Stimulated activated CD4-positive, alpha-beta T cell treated with anti-CD3 and anti-CD28 coated beads, Interleukin-4, amount 100 ng/mL, for 1 hour (primary cell): ENCODE measurements at places on chromosomes 1 and 21.

DNA sequence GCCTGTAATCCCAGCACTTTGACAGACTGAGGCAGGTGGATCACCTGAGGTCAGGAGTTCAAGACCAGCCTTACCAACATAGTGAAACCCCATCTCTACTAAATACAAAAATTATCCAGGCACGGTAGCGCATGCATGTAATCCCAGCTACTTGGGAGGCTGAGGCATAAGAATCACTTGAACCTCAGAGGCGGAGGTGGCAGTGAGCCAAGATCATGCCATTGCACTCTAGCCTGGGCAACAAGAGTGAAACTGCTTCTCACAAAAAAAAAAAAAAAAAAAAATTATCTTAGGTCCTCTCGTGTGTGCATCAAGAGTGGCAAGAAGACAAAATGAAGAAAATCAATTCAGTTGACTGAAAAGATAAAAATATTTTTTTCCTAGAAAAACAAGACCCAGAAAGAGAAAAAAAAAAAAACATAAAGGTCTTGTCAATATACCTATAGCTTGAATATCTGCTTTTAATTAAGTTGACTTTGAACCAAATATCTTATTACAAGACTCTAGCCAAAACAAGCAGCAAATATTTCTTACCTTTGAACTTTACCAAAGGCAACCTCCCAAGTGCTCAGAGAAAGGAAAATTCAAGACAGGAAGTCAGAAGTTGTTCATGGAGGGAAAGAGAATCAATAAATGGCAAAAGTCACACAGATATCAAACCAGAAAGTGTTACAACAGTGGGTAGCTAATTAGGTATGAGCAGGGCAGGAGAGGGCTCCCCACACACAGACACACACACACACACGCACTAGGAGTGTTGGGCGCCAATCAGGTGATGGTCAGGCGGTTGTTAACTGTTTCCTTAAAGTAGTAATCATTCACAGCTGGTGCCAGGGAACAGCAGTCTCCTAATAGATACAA lies 29.6 kb downstream of the ITLN2 start:
- DNase-seq = no peak

- no peak for DNase-seq
Measured at GRCh38 chr1:60342569-60342968, 269.0 kb upstream of the C1orf87 start.

- DNase-seq = no peak
Measured at GRCh38 chr1:200242110-200243041, 167.5 kb downstream of the ZNF281 start.

DNA sequence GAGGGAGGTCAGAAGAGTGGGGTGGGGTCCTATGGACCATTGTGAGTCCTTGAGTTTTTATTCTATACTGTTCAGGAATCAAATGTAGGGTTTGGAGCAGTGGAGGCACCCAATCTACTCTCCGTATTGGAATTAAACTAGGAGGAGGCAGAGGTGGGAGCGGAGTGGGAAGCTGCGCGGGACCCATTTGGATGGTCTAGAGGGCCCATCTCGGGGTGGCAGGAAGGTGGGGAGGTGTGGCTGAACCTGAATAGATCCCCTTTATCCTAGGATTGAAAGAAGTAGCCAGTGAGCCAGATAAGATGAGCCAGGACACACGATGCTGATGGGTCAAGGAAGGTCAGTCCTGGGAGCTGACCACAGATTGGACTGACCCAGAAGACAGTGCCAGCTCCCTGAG lies 325.8 kb downstream of the AJAP1 start:
- DNase-seq = no peak

DNA sequence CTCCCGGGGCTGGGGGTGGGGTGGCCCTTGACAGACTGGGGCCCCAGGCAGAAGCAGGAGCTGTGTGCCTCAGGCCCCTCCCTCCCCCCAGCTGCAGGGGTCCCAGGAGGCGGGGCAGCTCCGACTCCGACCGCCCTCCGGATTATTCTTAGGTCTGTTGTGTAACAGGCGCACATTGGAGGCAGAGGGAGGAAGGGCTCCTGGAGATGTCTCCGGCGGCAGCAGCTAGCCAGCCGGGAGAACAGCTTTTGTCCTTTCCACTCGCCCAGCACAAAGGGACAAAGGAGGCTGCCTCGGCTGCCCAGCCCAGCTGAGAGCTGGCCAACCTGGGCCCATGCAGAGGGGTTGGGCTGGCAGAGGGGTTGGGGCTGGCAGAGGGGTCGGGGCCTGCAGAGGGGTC lies 29.7 kb upstream of the PLCH2 start:
- DNase-seq = no peak

- DNase-seq = no peak
Measured at GRCh38 chr1:246651012-246651695, 73.1 kb upstream of the SCCPDH start.

DNA sequence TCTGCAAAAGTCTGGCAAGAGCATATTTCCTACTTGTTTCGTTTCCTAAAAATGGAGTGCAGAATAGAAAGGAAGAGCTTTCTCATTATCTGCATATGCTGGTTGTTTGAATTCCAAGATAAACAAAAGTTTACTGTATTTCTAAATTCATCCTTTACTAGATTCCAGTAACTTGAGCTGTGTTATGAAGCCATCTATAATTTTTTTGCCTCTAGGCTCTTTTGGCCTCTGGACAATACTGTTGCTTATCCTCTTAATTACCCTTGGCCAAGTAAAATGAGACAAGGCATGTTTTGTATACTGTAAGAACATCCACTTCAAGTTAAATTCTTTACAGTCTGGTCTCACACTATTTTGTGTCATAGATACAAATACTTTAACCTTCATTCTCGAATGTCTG lies 45.6 kb upstream of the HFM1 start:
- DNase-seq = no peak

DNA sequence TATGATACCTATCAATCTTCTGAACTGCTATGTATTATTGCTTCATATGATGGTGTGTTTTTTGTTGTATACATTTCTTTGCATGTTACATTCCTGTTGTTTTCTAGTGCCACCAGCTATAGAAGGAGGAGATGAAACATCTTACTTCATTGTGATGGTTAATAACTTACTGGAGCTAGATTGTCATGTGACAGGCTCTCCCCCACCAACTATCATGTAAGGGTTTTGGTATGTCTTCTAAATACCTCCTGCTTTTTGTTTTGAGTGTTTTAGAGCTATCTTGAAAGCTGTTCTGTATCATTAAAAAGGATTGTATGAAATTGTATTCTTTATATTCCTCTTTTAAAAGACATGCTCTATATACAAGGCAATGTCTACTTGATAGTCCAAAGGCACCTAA lies 282.7 kb downstream of the HMCN1 start:
- DNase-seq = no peak

DNA sequence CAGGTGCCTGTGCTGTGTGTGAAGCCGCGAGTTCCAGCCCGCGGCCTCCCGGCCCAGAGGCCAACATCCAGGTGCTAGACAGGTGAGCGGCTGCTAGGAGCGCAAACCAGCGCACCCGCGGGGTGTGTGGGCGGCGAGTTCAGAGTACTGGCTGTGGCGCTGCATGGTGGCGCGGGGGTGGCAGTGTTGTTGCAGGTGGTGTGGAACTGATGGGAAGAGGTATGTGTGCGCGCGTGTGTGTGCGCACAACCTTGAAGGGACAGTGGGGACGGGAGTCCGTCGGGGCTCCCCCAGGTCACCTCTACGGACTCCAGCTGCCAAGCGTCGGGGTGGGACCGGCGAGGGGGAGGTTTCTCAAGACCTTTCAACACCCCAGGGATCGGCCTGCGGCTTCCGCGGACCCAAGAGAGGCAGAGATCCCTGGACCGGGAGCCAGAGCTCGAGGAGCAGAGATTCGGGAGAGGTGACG lies 433 bp upstream of the DMBX1 start:
- peak; percentile 58 for DNase-seq

GRCh38 chr1:238176441-238176840 lies 285.7 kb upstream of the ZP4 start:
- DNase-seq = no peak

GRCh38 chr1:153397051-153397923 lies 6.4 kb upstream of the S100A8 start:
- no peak for DNase-seq
